ENCODE measurements at places on chromosomes 1 and 21.

DNA sequence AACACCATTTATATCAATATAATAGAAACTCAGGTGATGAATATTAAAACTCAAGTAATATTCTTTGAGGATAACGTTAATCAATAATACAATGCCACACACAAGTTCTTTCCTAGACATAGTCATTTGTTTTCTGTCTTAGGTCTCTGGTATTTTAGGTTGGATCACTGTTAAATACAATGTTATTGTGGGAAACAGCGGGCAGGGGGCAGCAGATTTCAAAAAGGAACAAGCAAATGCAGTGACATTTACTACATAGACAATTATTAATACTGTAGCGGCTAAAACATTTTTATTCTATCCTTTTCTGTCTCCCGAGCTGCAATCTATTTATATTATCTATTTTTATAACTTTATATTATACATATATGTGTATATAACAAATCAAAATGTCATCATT is 186.4 kb upstream of the ZNHIT6 start:
- DNase-seq = no peak

DNA sequence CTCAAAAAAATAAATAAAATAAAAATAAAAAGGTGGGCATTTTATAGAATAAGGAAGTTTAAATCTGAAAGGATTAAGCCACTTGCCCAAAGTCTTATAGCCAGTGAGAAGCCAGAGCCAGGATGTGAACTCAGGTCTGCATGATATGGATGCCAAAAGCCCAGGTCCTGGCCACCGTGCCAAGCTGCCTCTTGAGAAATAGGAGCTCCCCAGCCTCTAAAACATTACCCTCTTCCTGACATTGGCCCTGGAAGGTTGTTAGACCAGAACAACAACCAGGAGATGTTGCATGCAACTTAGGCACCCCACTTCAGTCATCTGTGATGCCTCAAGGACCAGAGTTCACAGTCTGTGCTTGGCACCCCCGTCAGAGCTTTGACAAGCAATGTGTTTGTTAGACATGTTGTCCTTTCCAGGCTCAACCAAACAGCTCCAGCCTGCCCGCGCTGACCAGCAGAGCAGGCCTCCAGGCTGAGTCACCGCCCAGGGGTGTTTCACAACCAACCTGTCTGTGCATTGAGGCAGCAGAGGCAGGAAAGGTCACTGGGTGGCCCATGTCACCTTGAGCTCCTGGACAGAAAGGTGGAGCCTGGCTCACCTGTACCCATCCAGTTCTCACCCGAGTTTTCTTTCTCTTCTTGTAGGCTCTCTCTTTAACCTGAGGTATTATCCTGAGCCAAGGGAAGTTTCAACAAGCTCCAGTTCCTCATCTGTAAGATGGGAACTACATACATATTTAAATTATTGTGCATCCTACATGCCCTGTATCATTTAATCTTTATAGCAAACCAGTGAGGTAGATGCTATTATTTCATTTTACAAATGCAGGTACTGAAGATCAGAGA is 14.9 kb upstream of the MED18 start:
- DNase-seq = no peak

DNA sequence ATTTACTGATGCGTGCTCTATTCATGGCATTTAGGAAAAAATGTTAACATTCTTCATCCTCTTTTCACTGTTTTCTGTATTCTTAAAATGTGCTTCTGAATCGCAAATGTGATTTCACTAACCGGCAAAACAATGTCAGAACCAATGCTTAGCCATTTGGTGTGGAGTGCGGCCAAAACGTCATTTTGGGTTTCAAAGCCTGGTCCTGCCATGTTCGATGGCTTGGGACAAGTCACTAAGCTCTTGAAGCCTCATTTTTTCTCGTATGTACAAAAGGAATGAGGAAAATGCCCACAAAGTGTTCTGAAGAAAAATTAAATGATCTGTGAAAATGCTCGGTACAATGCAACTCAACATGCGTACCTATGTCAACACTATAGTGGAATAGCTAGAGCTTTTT is 175.3 kb downstream of the APP start:
- DNase-seq = no peak

- DNase-seq = no peak
Measured at GRCh38 chr1:7159116-7159781, 374.0 kb downstream of the CAMTA1 start.

DNA sequence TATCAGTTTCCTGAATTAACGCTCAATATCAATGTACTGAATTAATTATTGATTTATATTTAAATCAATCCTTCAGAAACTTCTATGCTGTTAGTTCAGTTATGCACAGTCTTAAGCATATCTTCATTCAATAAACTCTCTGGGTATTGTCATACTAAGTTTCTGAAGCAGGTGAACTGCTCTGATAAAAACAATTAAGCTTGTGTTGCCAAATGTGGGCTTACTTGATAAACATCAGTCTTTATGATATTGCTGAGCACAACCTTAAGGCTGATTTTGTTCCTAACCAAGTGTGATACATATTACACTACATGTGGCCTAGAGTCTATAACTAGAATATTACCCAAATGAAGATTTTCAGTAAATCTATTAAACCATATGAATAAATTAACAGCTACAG is 67.6 kb downstream of the DPYD start:
- no peak for DNase-seq

- no peak for DNase-seq
Measured at GRCh38 chr1:242083742-242084141, 84.8 kb upstream of the MAP1LC3C start.

- no peak for DNase-seq
Measured at GRCh38 chr1:180231936-180232335, 1.9 kb downstream of the LHX4 start.

GRCh38 chr1:112708002-112708448 is 1.1 kb upstream of the RHOC start:
- DNase-seq = no peak

DNA sequence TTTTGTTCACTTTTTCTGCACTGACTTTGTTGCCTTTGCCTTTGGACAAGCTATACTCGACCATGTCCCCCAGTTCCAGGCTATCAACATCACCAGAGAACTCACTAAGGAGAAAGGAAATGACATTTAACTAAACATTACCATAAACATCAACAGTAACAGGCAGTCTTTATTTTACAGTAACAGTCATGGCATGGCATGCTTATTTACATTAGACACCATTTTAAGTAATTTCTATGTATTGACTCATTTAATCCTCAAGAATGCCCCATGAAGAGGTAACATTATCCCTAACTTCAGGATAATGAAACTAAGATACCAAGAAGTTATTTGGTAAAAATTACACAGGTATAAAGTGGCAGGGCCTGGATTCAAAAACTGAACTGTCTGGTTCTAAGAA is 8.7 kb upstream of the NRAS start:
- no peak for DNase-seq

GRCh38 chr1:244324176-244324883 is 127.4 kb downstream of the ADSS2 start:
- no peak for DNase-seq

DNA sequence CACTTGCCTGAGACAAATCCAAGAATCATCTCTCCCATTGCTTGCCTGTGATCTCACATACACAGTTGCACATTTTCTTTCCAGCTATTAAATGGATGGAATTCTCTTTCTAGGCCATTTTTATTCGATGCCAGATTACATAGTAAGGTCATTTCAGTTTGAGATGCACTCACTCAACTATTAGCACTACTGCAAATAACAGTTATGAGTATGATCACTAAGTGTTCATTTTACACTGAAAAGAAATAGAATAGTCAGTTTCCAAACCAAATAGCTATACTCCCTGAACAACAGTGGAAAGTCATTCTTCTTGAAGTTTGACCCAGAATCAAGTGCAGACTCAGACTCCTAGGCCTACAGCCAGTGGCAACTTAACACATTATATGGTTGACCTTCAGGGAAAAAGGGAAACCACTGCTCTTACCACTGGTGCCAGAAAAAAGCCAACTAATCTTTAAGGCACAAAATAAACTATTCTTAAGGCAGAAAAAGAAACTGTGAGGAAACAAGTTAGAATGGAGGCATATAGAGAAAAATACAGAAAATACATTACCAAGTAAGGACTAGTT is 31.5 kb downstream of the WNT2B start:
- DNase-seq = no peak

DNA sequence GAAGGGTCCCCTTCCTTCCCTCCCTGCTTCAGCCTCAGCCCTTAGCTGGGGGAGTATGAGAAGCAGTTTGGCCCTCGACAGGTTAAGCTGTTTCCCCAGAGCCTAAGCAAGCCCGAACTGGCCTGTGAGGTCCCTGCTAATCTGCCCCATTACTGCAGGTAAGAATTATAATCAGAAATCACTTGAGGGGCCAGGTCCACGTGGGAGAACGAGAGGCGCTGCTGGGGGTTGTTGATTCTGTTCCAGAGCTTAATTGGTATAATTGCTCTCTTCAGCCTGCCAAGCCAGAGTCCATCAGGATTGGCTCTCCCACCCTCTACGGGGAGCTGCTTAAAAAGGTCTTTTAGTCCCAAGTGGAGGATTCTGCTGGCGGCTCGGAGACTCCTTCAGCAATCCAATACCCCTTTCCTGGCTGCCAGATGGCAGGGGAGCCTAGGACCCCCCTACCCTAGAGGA is 70.8 kb downstream of the UBE2T start:
- no peak for DNase-seq

- DNase-seq = peak; percentile 3
Measured at GRCh38 chr1:151196292-151196800, 2.0 kb upstream of the PIP5K1A start.

- no peak for DNase-seq
Measured at GRCh38 chr1:100266741-100267140, 725 bp downstream of the RTCA start.

GRCh38 chr1:68103011-68103545 is 52.7 kb upstream of the DIRAS3 start:
- DNase-seq = no peak

- DNase-seq = no peak
Measured at GRCh38 chr1:150544204-150544603, 5.0 kb upstream of the ADAMTSL4 start.

- DNase-seq = no peak
Measured at GRCh38 chr1:226248091-226248490, 24.6 kb downstream of the MIXL1 start.

DNA sequence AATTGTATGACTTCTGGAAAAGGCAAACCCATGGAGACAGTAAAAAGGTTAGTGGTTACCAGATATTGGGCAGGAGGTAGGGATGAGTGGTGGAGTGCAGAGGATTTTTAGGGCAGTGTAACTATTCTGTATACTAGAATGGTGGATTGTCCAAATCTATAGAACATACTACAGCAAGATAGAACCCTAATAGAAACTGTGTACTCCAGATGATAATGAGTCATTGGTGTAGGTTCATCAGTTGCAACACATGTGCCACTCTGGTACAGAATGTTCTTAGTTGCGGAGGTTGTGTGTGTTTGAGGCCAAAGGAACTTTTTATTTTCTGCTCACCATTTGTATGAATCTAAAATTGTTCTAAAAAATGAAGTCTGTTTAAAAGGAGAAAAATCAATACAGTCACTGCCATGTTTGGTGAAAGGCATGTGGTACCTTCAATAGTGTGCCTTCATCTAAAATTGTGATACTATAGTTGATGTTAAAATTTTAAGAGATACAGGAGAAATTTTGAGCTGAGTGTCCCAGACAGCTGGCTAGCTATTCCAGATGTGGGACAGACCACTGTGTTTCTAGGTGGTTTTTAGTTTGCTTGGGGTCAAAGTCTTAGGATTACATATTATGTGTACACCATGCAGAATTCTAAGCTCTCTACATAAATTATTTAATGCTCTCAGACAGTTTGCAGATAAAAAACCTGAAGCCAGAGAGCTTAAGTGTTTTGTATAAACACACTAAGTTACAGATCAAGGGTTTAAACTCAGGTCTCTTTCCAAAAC is 150.5 kb downstream of the RPS6KC1 start:
- DNase-seq = no peak

DNA sequence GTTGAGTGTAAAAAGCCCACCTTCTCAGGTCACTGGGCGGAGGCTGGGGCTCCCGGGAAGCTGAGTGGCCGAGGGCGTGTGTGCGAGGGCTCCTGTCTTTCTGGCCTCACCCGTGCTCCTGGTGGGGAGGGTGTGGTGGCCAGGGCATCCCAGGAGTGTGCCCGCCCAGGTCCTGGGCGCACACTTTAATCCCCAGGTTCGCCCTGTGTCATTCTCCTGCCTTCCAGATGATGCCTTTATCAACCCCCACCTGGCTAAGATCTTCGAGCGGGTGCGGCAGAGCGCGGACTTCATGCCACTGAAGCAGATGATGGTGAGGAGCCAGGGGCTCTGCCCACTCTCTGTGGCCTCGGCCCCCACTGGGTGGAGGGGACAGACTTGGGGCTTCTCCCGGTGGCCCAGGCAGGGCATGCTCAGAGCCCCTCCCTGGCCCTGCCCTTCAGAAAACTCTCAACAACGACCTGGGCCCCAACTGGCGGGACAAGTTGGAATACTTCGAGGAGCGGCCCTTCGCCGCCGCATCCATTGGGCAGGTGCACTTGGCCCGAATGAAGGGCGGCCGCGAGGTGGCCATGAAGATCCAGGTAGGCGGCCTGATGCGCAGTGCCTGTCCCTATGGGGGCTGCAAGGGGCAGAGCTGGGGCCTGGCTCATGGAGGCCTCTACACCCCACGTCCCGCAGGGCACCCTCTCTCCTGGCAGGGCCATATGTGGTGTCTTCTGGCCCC is 42.5 kb downstream of the COQ8A start:
- no peak for DNase-seq

DNA sequence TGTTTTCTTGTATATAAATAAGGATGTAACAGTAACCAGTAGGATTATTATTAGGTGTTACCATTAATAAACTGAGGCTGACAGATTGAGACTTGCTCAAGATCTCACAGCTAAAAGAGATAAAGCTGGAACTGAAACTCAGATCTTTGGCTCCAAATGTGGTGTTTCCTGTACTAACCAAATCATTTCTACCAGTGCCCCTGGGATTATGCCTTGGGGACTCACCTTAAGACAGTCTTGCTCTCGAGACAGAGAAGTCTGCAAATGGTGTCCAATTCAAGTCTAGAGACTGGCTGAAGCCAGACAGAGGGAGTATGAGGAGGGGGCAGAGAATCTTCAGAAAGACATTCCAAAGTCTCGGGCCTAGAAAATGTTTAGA is 593 bp upstream of the CD53 start:
- no peak for DNase-seq

GRCh38 chr1:69929308-69930057 is 275.9 kb downstream of the LRRC40 start:
- no peak for DNase-seq

DNA sequence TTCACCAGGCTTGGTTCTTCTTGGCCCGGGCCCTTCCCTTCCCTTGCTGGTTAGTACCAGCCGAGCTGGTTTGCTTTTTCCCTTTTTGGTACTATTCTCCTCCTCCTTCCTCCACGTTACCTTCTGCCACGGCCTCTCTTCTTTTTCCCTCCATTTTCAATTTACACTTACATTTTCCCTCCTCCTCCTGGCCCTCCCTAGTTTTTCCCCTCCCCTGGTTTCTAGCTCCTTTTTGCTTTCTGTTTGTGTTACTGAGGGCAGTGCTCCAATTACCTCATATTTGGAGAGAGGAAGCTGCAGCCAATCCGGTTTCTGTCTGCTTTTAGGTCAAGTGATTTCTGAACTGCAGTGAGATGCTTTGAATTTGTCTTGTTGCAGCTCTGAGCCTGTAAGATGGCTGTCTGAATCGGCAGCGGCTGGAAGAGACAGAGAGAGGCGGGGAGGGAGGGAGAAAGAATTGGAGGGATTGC is 63.7 kb downstream of the MACF1 start:
- peak; percentile 75 for DNase-seq
